Progenitor cell of endocrine pancreas (in vitro differentiated cells): ENCODE measurements at places on chromosomes 5 and 9. TPM values are rescaled to one million over a fixed set of nuclear protein-coding genes. Genes with fewer than 3 reads are reported as not detected.
A peak's percentile ranks its signal among the peaks of the same experiment; 100 is the strongest.

DNA sequence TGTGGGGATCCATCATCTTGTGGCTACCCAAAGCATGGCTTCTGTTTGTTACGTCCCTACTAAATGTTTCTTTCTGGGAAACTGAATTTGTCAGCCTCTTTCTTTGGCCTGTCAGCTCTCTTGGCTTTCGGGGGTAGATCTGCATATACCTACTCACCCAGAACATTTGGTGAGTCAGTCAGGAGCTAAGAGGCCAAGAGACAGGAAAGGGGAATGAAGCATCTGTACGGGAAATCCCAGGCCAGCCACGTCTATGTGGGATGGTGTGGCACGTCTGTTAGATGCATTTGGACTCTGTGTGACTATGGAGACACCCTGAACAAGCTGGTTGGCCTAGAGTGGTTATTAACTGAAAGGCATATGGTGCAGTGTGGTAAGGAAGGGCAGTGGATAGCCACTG is 58.1 kb downstream of the CDO1 start:
- no peak overlapping the region for H3K27ac ChIP-seq
- no peaks in the 10 kb centered on the region for H3K4me1 ChIP-seq
- no peaks in the 10 kb centered on the region for H3K27me3 ChIP-seq
- no peak overlapping the region for H3K4me3 ChIP-seq
- H3K36me3 ChIP-seq: no peaks in the 10 kb centered on the region
- DNase-seq: no peak

GRCh38 chr5:32329395-32329834 is 16.7 kb upstream of the MTMR12 start:
- peak overlapping the region; percentile 73 for H3K27ac ChIP-seq
- H3K27me3 ChIP-seq: no peaks in the 10 kb centered on the region
- H3K36me3 ChIP-seq: peaks cover 1% of the 10 kb centered on the region
- DNase-seq: no peak
- no peak overlapping the region for H3K4me3 ChIP-seq

- no peak for DNase-seq
- H3K4me1 ChIP-seq: peaks cover 8% of the 10 kb centered on the region
- H3K4me3 ChIP-seq: no peak within 1 kb of the TSS
- no peaks in the 10 kb centered on the region for H3K36me3 ChIP-seq
Measured at GRCh38 chr9:127854184-127854806, at the start of gene ENG. ENG (minus strand) TSS chr9:127854658; CDS start chr9:127854355, 303 bp downstream.

DNA sequence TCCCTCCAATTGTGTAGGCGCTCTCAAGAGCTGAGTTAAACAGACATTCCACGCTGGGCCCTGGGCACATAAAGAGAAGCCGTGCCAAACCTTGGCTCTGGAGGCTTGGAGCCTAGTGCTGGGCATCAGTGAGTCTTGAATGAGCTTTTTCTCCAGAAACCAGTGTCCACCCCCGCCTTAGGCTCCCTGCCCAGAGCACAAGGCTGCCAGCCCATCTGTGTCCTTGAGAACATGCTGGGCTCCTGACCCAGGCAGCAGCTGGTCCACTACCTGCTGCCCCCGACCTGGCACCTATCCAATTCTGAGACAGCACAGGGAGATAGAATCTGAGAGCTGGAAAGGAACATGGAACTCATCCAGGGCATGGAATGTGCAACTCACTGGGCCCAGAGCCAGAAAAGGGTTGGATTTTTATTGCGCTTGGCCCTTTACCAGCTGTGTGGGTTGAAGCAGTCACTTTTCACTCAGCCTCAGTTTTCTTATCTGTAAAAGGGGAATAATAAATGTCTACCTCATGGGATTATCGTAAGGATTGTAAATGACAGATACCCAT is 92.4 kb upstream of the CPLX2 start:
- H3K4me1 ChIP-seq: no peaks in the 10 kb centered on the region
- H3K27ac ChIP-seq: no peak overlapping the region
- H3K4me3 ChIP-seq: no peak overlapping the region

DNA sequence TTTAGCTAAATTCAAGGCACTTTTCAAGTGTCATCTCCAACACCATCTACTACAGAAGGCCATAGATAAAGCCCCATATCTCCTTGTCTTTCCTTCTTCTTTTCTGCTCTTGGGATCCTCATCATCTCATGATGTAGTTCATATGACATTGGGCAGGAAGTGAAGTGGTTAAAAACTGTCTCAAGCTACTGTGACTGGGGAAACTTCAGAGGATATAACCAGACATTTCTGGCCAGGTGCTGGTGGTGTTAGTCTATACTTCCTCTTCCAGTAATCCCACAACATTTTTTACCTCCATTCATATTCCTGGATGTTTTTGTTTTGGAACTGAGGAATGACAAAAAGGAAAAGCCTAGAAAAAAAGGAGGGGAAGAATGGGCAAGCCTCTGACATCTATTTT is 188.7 kb downstream of the LURAP1L start:
- no peak for DNase-seq
- peaks cover 2% of the 10 kb centered on the region for H3K36me3 ChIP-seq
- no peaks in the 10 kb centered on the region for H3K27me3 ChIP-seq
- no peak overlapping the region for H3K4me3 ChIP-seq
- no peaks in the 10 kb centered on the region for H3K4me1 ChIP-seq

The CTXN3 gene
- total RNA-seq: not detected in 2 replicates

DNA sequence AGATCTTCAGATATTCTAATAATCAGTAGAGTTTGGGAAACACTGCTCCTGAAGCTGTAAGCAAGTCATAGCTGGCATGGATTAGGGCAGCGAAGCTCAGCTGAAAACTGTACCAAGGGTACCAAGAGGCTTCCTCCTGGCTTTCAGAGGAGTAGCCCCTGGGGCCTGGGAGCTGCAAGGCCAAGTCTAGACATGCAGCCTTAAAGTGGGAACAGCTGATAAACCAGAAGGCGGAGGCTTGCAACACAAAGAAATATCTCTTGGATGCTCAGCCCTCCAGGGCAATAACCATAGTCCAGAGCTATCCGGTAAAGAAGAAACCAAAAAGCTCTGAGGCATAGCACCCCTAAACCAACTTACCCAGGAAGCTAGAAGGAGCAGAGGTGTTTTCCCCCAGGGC is 51.5 kb downstream of the MRPS30 start:
- no peak for DNase-seq
- no peak overlapping the region for H3K4me3 ChIP-seq
- H3K27me3 ChIP-seq: no peaks in the 10 kb centered on the region
- H3K27ac ChIP-seq: no peak overlapping the region

GRCh38 chr5:180084638-180085561 is 13.3 kb upstream of the RNF130 start:
- no peaks in the 10 kb centered on the region for H3K36me3 ChIP-seq
- DNase-seq: no peak
- H3K27ac ChIP-seq: no peak overlapping the region
- peaks cover 15% of the 10 kb centered on the region for H3K4me1 ChIP-seq

DNA sequence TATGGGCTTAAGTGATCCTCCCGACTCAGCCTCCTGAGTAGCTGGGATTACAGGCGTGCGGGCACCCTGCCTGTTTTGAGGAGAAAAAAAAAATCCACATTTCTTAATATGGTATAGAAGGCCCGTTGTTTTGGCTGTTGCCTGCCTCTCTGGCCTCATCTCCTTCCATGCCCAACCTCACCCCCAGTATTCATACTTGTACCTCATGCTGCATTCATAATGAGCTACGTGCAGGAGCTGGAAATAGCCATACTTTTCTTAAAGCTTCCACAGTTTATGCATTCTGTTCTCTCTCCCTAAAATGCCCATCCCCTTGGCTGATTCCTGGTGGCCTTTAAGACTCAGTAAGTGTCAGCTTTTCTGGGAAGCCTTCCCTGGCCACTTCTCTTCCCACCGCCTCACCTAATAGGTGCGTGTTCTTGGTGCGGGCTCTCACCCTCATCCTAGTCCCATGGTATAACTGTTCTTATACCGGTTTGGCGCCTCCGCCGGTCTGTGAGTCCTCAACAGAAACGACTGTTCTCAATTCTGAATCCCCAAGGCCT is 2.1 kb upstream of the TPM2 start:
- peaks cover 5% of the 10 kb centered on the region for H3K4me1 ChIP-seq
- peaks cover 13% of the 10 kb centered on the region for H3K27me3 ChIP-seq
- no peak for DNase-seq
- no peak overlapping the region for H3K27ac ChIP-seq
- peak overlapping the region; percentile 79 for H3K4me3 ChIP-seq

DNA sequence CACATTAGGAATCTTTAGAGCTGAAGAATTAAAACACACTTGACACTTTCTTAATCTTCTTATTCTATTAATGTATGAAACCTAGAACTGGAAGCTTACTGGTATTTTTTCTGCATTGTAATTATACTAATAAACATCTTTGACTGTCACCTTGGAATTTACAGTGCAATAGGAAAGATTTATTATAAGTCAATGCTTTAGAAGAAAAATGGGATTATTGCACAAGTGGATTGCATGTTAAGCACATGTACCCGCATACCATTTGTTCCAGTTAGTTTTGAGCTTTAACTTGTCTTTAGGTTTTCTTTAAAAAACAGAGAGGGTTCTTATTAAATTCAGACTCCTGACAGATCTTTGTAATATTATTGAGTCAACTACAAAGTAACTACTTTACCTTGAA is 278.5 kb downstream of the CCDC171 start:
- no peak overlapping the region for H3K4me3 ChIP-seq
- no peak for DNase-seq
- no peaks in the 10 kb centered on the region for H3K4me1 ChIP-seq
- no peak overlapping the region for H3K27ac ChIP-seq
- H3K36me3 ChIP-seq: no peaks in the 10 kb centered on the region

The SLC25A2 gene
- 1.1 and 1.2 TPM in 2 replicates for total RNA-seq

DNA sequence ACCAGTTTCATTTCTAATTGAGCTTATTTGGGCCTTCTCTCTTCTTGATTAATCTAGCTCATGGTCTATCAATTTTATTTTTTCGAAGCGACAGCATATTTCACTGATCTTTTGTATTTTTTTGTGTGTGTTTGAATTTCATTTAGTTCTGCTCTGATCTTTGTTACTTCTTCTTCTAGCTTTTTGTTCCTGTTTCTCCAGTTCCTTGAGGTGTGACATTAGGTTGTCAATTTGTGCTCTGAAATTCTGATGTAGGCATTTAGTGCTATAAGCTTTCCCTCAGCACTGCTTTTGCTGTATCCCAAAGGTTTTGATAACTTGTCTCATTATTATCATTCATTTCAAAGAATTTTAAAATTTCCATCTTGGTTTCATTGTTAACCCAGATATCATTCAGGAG is 67.3 kb downstream of the STRBP start:
- peaks cover 20% of the 10 kb centered on the region for H3K36me3 ChIP-seq
- DNase-seq: no peak
- H3K27me3 ChIP-seq: no peaks in the 10 kb centered on the region
- no peaks in the 10 kb centered on the region for H3K4me1 ChIP-seq

DNA sequence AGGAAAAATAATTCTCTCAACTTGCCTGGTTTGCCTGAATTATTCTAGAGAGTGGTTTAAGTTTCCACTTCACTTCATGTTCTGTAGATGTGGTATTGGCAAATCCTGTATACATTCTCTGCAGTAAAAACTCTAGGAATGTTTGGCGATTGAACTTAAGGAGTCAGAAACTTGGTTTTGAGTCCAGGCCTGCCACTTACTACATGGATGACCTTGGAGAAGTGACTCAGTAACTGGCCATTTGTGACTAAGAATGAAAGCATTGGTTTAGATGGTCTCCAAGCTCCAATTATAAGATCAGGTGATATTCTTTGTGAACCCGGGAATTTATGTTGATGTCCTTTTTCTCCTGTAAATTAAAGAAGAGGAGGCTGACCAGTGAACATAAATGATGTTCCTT is 233.8 kb downstream of the GAS1 start:
- no peaks in the 10 kb centered on the region for H3K4me1 ChIP-seq
- no peak for DNase-seq
- H3K27me3 ChIP-seq: peaks cover 14% of the 10 kb centered on the region
- no peak overlapping the region for H3K27ac ChIP-seq

- peaks cover 13% of the 10 kb centered on the region for H3K27me3 ChIP-seq
- no peaks in the 10 kb centered on the region for H3K4me1 ChIP-seq
- no peak for DNase-seq
- no peak overlapping the region for H3K27ac ChIP-seq
- no peak overlapping the region for H3K4me3 ChIP-seq
- no peaks in the 10 kb centered on the region for H3K36me3 ChIP-seq
Measured at GRCh38 chr9:134536101-134536900, 105.3 kb upstream of the COL5A1 start.

DNA sequence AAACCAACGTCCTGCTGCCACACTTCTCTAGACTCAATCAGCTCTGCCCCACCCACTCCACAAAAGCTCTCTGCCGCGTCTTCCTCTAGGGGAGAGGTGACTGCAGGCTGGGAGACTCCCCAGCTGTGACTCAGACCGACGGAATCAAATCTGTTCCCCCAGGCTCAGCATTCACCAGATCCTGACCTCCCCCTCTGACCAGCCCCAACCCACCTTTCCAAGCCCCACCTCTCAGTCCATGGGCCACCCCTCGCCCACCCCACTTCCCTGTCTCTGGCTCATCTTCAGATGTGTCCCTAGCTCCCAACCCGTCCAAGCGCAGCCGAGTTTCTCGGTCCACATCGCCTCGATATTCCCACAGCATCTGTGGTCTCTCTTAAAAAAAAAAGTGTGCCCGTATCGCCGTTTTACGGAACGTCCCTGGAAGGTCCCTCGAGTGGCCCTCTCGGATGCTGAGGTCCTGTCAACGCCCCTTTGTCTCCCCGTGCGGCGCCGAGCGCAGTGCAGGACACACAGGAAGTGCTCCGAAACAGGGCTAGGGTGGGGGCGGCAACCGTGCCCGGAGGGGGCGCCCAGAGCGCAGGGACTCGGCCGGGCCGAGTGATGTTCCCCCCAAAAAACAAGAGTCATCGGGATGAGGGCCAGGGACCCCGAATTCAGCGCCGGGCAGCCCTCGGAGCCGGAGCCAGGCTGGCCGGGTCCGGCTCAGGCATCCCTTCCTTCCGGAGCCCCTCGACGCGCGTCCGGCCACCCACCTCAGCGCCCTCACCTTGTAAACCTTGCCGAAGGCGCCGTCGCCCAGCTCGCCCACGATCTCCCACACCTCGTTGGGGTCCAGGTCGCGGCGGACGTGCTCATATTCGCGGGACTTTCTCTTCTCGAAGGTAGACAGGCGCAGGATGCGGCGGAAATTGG is 649 bp downstream of the STK10 start:
- peak overlapping the region; percentile 83 for H3K4me3 ChIP-seq
- peaks cover 10% of the 10 kb centered on the region for H3K4me1 ChIP-seq
- DNase-seq: no peak

- no peak overlapping the region for H3K4me3 ChIP-seq
- peaks cover 10% of the 10 kb centered on the region for H3K36me3 ChIP-seq
- no peak overlapping the region for H3K27ac ChIP-seq
- H3K27me3 ChIP-seq: no peaks in the 10 kb centered on the region
- no peak for DNase-seq
Measured at GRCh38 chr9:37971691-37972090, 67.8 kb upstream of the SLC25A51 start.

GRCh38 chr5:95422838-95423237 is 31.7 kb downstream of the FAM81B start:
- DNase-seq: no peak
- H3K36me3 ChIP-seq: no peaks in the 10 kb centered on the region
- no peaks in the 10 kb centered on the region for H3K4me1 ChIP-seq
- no peak overlapping the region for H3K4me3 ChIP-seq
- no peaks in the 10 kb centered on the region for H3K27me3 ChIP-seq
